ENCODE measurements at places on chromosomes 5 and 9. TPM values are rescaled to one million over a fixed set of nuclear protein-coding genes. Genes with fewer than 3 reads are reported as not detected.

Gene PCAT7
- not detected for total RNA-seq

Gene UBE2B
- total RNA-seq: 228 TPM

Gene OTP
- not detected for total RNA-seq

Gene CATSPER3
- 0.56 TPM for total RNA-seq

Gene PCDHA8
- not detected for total RNA-seq

Gene MYO10
- not detected for total RNA-seq

Gene PCDHGA11
- not detected for total RNA-seq

Gene RFESD
- total RNA-seq: 1.3 TPM

Gene SHISAL2B
- not detected for total RNA-seq

Gene TMEM174
- not detected for total RNA-seq

Gene CAST
- total RNA-seq: 197 TPM

Gene HCN1
- not detected for total RNA-seq

Gene CAVIN4
- total RNA-seq: not detected

Gene GLDC
- total RNA-seq: not detected

Gene SLC6A19
- total RNA-seq: not detected

Gene SLC2A8
- 1.8 TPM for total RNA-seq

Gene SLC36A2
- total RNA-seq: not detected

Gene LEAP2
- 0.30 TPM for total RNA-seq

Gene UGT3A1
- total RNA-seq: not detected

Gene PCA3
- total RNA-seq: not detected

Gene ELOVL7
- total RNA-seq: not detected

Gene PCDHB14
- total RNA-seq: not detected

Gene SH2D3C
- total RNA-seq: 11.8 TPM

Gene TTC16
- total RNA-seq: 2.1 TPM
